Activated naive CD4-positive, alpha-beta T cell treated with Interleukin-2 at 50 U/mL for 16 hours (primary cell): ENCODE measurements at places on chromosomes 6 and 20.

- no peak for DNase-seq
Measured at GRCh38 chr6:44243345-44243744, 3.6 kb upstream of the HSP90AB1 start.

DNA sequence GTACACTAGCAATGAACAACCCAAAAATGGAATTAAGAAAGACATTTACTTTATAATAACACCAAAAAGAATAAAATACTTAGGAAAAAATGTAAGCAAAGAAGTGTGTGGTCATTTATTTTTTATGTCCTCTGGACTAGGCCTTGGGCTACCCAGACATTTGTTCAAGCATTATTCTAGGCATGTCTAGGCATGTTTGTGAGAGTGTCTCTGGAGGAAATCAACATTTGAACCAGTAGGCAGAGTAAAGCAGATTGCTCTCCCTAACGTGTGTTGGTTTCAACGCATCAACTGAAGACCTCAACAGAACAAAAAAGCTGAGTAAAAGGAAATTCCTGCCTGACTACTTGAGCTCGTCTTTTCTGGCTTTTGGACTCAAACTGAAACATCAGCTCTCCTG, 84.5 kb downstream of the ANKEF1 start:
- DNase-seq: no peak

DNA sequence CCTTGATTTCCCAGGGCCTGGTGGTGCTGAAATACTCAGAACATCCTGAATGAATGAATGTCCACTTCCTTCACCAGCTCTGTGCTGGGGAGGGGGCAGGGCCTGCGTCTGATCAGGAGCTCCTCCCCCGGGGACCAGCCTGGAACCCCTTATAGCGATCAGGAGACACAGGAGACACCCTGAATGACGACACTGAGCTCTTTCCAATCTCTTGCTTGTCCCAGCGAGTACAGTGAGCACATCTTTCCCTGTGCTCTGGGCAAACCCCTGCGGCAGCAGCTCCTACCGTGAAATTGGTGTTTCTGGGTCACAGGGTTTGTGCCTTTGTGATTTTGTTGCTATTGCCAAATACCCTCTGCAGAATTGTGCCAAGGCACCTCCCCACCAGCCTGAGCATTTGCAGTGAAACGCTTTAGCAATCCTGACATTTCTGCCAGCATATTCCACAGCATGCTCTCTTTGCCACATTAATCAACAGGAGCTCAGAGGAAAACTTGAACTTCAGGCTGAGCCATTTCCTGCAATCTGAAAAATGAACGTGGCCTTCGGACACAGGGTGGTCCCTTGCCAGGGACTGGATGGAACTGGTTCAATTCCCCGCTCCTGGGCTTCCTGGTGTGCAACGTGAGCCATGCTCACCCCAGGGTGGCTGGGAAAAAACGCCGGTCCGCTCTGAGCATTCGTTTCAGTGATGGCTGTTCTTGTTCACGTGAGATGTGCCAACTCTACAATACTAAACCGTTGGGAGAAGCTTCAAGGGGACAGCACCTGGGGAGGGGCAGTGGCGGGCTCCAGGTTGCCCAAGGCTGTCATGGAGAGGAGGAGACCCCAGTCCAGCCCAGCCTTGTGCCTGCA, 23.1 kb upstream of the MRGBP start:
- no peak for DNase-seq

GRCh38 chr6:87539554-87539953, 50.2 kb downstream of the RARS2 start:
- no peak for DNase-seq

DNA sequence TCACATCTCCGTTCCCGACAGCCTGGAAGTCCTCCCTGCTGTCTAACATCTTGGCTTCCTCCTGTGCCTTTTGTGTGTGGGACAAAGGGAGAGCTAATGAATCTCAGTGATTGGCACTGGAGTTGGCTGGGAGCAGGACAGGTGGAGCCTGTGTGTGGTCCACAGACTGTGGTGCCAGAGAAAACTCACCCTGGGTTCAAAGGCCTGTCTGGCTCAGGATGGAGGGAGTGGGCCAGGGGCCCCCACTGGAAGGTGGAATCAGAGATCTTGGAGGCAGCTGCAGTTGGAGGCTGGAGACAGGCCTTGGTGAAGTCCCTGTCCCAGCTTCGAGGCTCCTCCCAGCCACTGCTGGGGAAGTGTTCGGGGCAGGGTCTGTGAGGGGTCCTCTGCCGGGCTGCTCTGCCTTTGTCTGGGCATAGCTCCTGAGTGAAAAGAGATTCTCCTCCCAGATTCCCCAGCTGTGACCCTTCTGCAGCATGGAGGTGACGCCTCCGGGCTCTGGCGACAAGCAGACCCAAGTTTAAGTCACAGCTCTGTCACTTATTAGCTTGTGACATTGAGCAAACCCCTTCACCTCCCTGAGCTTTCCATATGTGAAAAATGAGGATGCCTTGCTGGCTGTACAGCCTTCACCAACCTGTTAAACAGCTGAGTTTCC, 13.9 kb upstream of the ITPR3 start:
- no peak for DNase-seq

DNA sequence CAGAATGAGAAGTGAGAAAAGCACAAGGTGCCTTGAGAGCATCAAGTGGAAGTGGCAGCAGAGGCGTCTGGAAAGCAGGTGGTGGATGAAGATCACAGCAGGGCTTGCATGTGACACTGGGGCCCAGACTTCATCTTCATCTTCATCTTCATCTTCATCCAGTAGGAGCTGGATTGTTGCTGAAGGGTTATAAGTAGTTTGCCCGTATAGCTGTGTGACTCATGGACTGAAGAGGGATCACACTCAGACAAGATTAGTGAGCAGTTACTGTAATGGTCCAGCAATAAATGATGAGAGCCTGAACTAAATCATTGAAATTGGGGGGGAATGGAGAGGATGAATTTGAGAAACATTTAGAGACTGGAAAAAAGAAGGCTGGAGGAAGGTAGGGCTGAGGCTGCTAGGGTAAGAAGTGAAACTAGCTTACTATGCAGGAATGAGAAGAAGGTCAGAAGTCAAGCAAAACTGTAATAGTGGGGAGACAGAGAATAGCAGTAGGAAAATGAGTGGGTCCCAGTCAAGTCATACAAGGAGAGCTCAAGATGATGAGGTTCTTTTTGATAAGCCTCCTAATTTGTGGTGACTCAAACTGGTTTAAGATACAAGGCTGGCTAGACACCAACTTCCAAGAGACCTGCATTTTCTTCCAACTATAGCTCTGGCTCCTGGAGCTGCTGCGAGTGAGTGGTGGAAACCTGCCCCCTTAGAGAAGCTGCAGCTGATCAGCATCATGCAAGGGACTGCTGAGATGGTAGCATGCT, 92.3 kb upstream of the BEND6 start:
- no peak for DNase-seq

- DNase-seq: peak; percentile 38
Measured at GRCh38 chr6:157822245-157823000, 623 bp upstream of the SNX9 start.

DNA sequence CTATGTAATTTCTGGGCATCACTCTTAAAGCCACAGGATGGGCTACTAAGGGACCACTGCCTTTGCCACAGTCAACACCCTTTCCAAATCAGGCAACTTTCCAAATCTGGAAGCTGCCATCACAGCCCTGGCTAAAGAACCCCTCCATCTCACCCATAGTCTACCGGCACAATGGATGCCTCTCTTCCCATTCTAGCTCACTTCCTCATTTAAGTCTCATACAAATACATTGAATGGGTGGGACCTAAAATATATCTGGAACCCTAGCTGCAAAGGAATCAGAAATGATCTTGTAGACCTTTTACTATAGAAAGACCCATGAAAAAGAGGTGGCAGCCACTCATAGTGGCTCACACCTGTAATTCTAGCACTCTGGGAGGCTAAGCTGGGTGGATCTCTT, 3.3 kb upstream of the TREML4 start:
- no peak for DNase-seq

DNA sequence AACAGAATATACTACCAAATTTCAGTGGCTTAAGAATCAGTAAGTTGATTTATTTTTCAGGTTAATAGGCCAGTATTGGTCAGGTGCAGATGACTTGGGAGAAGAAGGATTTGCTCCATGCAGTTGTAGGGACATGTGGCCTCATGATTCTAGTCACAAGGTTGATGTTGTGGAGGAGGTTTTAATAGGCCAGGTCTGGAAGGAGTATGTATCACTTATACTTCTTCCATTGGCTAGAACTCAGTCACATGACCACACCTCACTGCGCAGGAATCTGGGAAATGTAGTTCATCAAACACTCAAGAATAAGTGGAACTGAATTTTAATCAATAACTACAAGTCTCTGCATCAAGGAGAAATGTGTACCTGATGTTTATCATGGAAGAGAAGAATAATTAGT, 281.5 kb upstream of the QKI start:
- DNase-seq: no peak

GRCh38 chr6:108561742-108562502, 1.2 kb downstream of the FOXO3 start:
- no peak for DNase-seq

- DNase-seq: no peak
Measured at GRCh38 chr20:46226602-46227001, 81.7 kb downstream of the CDH22 start.

DNA sequence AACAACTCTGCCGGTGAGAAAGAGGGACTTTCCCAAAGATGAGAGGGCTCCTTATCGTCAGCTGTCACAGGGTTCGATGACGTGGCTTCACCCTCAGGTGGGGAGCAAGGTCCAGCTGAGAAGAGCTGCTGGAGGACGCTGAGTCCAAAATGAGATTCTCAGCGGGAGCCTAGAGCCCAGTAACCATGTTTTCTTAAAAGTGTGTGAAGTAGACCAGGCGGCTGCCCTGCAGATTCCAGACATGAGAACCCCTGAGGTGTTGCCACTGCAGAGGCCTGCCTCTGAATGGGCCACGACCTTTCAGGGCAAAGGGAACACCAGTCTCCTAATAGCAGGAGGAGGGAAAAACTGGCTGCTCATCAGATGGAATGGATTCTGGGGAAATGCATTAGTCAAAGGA, 375.1 kb downstream of the BTBD9 start:
- no peak for DNase-seq

DNA sequence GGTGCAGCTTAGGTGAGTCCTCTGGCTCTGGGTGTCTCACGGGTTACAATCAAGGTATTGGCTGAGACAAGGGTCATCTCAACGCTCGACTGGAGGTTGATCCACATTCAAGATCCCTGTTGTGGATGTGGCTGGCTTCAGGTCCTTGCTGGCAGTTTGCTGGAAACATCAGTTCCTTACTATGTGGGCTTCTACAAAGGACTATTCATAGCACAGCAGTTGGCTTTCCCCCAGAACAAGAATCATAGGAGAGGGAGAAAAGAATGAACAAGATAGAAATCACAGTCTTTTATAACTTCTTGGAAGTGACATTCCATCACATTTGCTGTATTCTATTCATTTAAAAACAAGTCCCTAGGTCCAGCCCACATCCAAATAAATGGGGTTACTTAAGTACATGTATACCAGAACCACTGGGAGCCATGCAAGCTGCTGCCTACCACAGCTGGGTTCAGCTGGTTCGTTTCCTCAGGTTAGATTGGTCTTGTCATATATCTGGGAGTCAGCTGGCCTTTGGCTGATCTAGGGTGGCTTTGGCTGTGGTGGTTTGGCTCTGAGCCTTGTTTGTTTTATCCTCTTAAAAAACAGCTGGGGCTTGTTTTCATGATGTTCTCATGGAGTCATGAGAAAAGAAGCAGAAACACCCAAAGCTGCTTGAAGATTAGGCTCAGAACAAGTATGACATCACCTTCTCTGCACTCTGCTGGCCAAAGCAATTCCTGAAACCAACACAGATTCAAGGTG, 433.2 kb upstream of the SPTLC3 start:
- DNase-seq: no peak
